ENCODE measurements at places on chromosomes 2 and 18.

GRCh38 chr18:6764382-6764781 is 34.9 kb downstream of the ARHGAP28 start:
- no peak for DNase-seq

DNA sequence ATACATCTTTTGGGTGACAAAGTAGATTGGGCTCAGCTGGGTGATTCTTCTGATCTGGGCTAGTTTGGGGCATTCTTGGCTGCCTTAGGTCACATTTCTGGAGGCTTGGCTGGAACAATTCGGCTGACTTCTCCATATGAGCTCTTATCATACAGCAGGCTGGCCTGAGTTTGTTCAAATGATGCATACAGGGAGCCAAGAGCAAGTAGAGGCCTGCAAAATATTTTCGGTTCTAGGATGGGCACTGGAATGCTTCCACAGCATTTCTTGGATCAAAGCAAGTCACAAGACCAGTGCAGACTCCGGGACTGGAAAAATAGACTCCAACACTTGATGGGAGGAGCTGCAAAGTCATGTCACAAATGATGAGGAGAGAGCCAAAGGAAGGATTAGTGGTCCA is 98.4 kb downstream of the SCG2 start:
- DNase-seq: no peak

- DNase-seq: no peak
These were observed 61.1 kb upstream of the CXCR4 start for GRCh38 chr2:136178941-136179601.

DNA sequence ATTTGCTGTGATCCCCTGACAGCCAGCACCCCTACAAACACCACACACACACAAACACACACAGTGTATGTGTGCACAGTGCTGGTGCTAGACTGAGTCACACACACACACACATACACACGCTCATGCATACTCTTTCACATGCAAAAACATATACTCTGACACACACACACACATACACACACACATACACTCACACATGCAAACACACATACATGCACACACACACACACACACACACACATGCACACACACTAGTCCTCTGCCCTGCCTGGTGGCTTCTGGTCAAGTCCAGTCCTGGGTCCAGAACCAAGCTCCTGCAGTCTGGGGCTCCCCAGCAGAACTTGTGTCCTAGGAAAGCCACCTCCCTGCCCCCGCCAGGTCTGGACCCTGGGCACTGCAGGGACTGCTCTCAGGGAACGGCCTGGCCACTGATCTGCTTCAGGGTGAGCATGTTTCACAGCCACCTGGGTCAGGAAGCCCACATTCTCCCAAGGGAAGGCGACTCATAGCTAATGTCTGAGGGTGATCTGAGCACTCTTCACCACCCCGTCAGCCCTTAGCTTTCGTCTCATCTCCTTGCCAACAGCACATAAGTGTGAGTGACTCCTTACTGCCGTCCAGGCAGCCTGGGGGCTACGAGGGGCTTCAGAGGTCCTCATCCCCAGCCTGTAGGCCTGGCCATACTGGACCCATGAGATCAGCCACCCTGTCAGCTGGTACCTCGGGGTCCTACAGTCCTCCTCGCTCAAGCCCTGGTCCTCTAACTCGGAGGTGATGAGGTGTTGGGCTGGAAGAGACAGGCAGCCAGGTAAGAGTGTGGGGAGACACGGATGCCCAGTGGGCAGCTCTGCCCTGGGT is 88.1 kb downstream of the MCFD2 start:
- no peak for DNase-seq

DNA sequence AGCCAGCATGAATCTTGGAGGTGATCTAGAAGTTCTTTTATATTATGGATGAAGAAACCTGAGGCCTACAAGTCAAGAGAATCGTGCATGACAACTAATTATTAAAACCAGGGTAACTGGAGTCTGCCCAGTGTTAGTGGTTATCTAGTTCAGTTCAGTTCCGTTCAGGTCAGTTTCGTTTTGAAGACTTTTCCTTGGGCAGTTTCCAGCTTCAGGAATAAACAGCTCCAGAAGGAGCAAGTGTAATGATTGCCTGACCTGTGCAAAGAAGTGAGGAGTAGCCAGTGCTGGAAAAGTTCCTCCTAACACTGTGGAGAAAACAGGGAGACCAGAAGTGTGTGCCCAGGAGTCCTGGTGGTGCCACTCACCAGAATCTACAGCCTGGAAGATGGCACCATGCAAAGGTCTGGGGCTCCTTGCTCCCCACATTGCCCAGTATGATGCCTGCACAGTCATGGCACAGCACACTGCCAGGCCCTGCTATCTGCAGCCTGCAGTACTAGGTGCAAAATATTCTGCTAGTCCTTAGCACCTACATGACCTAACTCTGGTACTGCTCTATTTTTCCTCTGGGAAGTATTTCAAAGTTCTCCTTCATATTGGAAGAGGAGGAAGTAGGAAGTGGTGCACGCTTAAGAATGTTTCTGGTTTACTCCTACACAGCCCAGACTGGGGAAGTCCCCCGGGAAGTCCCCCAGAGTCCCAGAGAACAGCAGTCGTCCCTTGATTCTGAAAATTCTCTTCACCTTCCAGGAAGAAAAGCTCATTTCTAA is 65.8 kb downstream of the SUMO1 start:
- DNase-seq: no peak

GRCh38 chr18:54805571-54806334 is 22.5 kb upstream of the RAB27B start:
- DNase-seq: no peak

DNA sequence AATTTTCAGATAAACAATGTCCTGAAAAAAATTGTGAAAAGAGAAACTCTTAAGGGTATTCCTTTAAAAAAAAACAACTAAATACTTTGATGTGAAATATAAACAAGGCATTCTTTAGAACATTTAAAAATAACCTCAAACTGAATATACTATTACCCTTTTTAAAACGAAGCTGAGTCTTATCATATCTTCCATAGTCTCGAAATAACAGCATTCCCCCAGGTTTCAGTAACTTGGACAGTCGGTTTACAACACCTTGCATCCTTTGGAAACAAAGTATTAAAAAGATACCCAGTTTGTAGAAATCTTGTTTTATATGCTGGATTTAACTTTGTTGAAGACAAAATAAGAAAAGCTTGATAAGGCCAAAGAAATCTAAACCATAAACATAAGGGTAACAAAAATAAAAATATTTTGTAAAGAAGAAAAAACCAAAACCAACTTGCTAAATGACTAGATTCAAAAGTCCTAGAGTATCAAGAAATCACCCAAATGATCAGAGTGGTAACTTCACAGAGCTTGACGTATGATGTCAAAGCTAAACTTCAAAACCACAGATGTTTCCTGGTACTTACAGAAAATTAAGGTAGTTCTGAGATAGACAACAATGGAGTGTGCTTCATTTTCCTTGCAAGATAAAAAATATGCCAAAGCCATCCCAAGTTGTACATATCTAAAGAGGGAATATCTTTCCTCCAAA is 107.8 kb downstream of the METTL8 start:
- DNase-seq: no peak

DNA sequence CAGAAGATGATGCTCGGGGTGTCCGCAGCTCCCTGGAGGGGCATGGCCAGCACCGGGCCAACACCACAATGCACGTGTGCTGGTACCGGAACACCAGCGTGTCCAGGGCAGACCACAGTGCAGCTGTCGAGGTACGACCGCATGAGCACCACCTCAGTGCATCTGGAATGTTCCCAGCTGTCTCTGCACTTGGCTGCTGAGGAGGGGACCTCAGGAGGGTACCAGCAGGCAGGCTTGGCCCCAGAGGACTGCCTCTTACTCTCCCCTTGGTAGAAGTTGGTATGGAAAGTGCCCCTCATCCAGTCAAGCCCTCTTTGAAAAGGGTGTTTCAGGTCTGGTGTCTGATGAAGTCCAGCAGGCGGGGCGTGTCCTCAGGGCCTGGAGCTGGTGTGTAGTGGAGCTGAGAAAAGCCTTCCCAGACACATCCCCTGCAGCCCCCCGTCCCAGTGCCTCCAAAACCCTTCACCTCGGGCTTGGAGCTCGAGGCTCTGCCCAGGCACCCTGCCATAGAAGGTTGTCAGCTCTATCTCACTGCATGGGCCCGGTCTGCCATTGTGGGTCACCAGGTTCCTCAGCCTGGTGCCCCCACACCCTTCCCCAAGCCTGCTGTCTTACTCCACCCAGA is 16.7 kb downstream of the STK25 start:
- no peak for DNase-seq

GRCh38 chr2:215536510-215536909 is 100.6 kb upstream of the FN1 start:
- DNase-seq: no peak

GRCh38 chr2:85330839-85331636 is 3.2 kb upstream of the TGOLN2 start:
- DNase-seq: no peak

DNA sequence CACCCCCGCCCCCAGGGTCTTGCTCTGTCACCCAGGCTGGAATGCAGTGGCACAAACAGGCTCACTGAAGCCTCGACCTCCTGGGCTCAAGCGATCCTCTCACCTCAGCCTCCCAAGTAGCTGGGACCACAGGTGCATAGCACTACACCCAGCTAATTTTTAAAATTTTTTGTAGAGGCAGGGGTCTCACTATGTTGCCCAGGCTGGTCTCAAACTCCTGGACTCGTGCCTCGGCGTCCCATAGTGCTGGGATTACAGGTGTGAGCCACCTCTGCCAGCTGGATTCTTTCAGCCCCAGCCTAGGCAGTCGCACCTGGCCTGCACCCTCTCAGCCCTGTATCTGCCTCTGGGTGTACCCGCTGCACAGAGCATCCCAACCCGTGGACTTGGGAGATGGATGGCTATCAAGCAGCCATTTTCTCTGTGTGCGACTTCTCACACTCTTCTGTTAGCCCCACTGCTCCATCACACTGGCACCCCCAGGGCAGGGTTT is 166.4 kb upstream of the HAAO start:
- no peak for DNase-seq

- no peak for DNase-seq
These were observed 1531.9 kb upstream of the ACVR2A start for GRCh38 chr2:146312899-146313298.

GRCh38 chr2:102975996-102976975 is 214.5 kb downstream of the TMEM182 start:
- DNase-seq: no peak

GRCh38 chr2:112138159-112139032 is at the start of gene FBLN7:
TSS of gene FBLN7 (plus strand) at chr2:112138385. CDS start at chr2:112138656, 271 bp downstream.
- DNase-seq: no peak

DNA sequence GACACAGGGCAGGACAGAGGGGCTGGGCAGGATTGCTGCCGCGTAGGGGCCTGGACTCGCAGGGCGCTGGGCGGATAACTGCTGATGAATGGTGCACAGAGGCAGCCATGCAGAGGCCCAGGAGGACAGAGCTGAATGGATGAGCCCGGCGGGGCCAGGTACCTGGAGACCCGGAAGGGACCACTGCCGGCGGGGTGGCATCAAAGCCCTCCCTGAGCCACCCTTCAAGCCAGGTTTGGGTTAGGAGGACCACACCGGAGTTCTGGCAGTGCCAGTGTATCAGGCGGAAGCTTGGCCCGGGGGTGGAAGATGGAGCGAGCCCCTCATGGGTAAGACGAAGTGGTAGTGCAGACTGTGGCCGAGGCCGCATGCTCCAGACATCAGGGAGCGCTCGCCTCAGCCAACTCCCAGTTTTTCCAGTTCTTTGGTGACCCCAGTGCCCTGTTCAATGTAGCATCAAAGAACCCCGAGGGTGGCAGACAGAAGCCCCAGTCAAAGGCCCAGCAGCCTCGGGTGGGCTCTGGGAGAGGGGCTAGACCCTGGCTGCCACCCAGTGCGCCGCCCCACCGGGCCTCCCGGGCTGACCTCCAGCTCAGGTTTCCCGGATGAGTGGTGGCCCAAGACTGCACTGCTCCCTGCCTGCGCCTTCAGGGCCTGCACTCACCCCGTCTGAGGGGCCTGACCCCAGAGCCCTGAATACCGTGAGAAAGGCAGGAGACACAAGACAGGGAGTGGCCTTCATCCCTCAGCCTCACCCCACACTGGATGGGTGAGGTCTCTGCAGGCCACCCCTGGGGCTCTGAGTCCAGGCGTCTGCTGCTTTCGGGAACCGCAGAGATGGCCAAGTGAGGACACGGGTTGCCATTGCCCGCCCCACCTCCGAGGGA is 50.9 kb downstream of the ACAA2 start:
- DNase-seq: no peak

- no peak for DNase-seq
These were observed 143.6 kb downstream of the ALPK2 start for GRCh38 chr18:58484989-58485981.

GRCh38 chr2:54658564-54659071 is 64.8 kb upstream of the EML6 start:
- no peak for DNase-seq

GRCh38 chr18:59514203-59514602 is 155.1 kb upstream of the LMAN1 start:
- DNase-seq: no peak

GRCh38 chr2:180655393-180655792 is 325.0 kb upstream of the UBE2E3 start:
- DNase-seq: no peak

DNA sequence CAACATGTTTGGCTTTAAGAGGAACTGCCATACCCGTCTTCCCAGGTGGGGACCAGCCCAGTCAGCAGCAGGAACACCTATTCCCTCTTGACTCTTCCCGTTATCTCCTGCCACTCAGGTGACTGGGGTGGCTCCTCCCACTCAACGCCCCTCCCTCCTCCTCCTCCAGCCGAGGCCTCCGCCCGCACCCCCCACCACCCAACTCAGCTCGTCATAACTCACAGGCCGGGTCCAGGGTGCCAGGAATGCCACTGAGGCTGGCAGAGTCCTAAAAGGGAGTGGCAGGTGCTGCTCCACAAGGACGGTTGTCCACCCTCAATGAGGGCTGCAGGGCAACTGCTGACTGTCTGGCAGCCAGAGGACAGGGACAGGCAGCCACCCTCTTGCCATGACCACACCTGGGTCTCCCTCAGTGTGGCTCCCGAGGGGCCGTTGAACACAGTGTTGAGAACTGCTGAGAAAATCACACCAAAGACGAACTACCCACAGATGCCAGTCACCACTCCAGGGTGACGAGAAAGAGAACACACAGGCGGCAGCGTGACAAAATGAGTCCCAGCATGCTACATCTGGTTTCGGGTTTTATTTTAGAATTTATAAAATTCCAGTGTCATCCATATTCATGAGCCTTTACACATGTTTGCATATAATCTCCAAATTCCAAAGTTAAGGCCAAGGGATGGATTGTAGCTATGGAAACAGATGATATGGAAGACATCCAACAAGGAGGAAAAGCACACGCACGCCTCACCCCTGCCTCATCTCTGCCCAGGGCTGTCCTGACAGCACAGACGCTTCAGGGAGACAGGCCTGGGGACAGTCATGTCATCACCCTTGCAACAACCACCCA is 38.5 kb downstream of the ANO7 start:
- DNase-seq: no peak

DNA sequence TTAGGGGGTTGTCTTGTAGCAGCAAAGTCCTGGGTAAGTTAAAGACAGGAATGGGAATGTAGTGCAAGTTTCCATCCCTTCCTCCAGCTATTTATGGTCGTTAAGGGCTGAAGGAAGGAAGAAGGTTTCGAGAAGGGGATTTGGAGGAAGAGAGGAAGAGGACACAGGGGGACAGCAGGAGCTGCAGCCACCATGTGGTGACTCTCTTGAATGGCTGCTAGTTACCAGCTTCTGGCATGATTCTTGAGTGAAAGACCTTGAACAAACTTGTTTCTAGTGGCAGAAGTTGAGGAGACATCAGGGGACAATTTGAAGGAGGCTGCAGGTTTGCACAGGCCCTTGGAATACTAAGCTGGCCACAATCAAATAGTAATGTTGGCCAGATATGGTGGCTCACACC is 116.6 kb downstream of the MTX2 start:
- DNase-seq: no peak

- DNase-seq: no peak
These were observed 44.0 kb downstream of the KLF7 start for GRCh38 chr2:207121784-207122183.

GRCh38 chr18:46448347-46448746 is 208.7 kb downstream of the LOXHD1 start:
- DNase-seq: no peak

Measured in RWPE2 (cell line).